Right cardiac atrium (tissue), 5 donors: ENCODE measurements at places on chromosomes 1 and 21. TPM values are rescaled to one million over a fixed set of nuclear protein-coding genes. Genes with fewer than 3 reads are reported as not detected.

CHIT1 gene
- total RNA-seq = not detected

- no peak for DNase-seq
Measured at GRCh38 chr1:57411262-57411661, 12.6 kb downstream of the DAB1 start.

KPRP gene
- total RNA-seq = not detected

DNA sequence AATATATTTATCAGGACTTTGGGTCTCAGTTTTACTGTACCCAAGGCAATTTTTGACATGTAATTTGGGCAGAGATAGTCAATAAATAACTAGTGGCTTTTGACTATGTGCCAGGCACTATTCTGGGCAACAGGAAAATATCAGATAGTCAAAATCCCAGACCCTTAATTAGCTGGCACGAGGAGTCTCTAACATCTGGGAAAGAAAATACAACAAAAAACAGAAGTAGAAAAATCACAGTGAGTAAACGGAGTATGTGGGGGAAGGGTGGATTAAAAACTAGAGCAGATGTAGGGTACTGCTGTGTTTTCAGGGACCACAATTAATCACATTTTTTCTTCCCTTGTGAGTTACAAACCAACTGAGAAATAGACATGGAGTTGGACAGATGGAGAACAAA, 217.8 kb downstream of the NCAM2 start:
- DNase-seq = no peak

GRCh38 chr1:12460121-12460520, 157.9 kb downstream of the DHRS3 start:
- peak; percentile 79 for DNase-seq

GRCh38 chr1:178487070-178487615, 9.6 kb downstream of the CLEC20A start:
- no peak for DNase-seq

DNA sequence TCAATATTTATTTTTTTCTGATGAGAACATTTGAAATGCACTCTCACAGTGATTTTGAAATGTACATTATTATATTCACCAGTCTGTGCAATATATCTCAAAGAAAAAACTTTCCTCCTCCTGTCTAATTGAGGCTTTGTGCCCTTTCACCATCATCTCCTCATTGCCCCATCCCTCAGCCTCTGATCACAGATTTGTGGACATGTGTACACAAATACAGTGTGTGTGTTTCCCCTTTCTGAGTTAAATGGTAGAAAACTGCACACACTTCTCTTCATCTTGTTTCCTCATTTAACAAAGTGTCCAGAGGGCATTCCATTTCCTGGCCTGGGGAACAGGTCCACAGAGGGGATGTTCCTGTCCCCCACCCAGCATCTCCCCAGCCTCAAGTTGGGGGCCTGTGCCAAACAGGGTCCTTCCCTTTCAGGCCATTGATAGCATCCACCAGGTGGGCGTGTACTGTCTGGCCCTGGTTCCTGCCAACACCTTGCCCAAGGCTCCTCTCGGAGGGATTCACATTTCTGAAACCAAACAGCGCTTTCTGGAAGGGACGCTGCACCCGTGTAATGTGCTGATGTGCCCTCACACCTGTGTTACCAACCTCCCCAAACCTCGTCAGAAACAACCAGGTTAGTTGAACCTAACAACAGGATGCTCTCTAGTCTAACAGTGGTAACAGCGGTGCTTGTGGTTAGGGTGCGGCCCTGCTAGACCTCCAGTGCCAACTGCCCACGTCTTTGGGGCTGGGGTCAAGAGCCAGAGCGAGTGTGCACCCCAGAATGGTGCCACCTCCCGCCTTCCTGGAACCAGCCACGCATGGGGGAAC, 54.6 kb downstream of the S100B start:
- DNase-seq = no peak

- no peak for DNase-seq
Measured at GRCh38 chr1:230276401-230276800, 149.7 kb downstream of the PGBD5 start.

CCDC185 gene
- not detected for total RNA-seq

DNA sequence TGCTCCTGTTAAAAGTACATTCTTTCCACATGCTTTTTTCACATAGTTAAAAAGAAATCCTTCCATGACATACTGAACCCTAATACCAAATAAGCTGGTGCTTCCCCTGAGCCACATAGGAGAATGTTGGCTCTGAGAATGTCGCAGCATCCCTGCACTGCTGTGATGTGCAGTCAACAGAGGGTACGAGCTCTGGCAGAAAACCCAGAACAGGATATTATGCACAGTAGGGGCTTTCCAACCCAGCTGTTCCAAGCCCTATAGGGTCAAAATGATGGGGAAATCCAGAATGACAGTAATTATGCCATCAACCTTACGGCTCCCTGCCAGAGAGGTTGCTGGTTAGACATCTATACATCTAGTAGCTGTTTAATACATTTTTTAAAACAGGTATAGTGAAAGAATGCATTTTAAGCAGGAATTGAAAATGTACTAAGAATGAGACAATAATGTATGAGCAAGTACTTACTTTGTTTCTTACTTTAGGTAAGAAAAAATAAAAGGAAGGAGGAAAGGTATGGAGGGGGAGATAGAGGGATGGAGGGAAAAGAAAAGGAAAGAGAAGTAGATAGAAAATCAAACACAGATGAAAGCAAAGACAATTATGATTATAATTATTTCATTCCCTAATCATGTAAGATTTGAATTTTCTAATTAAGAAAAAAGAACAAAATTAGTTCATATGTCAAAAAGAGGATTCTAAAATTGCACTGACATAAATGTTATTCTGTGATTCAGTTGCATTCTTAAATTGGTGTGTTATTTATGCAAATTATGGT, 126.0 kb downstream of the NR5A2 start:
- no peak for DNase-seq

- DNase-seq = no peak
Measured at GRCh38 chr1:119102051-119102450, 38.4 kb downstream of the WARS2 start.

CDCP2 gene
- not detected for total RNA-seq

GRCh38 chr1:162663589-162664106, 31.4 kb downstream of the DDR2 start:
- DNase-seq = no peak

DNA sequence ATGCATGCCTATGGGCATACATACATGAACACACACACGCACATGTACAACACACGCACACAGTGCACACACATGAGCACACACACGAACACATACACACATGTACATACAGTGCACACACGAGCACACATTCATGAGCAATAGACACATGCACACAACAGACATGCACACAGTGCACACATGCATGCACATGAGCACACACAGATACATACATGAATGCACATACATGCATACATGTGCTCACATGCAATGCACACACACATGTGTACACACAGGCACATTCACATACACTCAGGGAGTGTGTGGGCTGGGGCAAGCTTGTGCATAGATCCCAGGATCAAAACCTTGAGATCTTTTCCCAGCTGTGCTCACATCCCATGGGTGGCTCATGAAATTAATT, 18.9 kb downstream of the CRYAA start:
- DNase-seq = peak; percentile 7

GRCh38 chr1:187891993-187892682, 1063.4 kb downstream of the PLA2G4A start:
- no peak for DNase-seq

OR2T11 gene
- total RNA-seq = not detected

JTB gene
- total RNA-seq = 108 TPM

GRCh38 chr1:234214129-234214910, 158.9 kb upstream of the COA6 start:
- DNase-seq = peak; percentile 61

ZNF670 gene
- total RNA-seq = 1.7 TPM

TNFRSF14 gene
- total RNA-seq = 22.9 TPM

DNA sequence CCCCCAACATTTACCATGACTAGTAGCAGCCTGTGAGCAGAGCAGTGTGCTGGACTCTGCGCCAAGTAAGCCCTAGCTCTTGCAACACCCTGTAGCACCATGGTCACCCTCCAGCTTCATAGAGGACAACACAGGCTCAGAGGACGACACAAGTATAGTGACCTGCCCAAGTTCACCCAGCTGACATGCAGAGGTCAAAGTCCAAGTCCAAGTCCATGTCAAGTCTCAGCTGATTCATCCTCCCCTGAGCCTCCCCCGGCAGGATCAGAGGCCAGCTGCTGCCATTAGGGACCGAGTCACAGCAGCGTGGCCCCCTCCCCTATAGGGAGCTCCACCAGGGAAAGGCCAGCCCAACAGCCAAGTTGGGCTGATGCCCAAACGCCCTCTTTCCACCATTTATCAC, 15.9 kb downstream of the SDC3 start:
- peak; percentile 59 for DNase-seq

VWA5B1 gene
- 0.18 TPM for total RNA-seq

- peak; percentile 62 for DNase-seq
Measured at GRCh38 chr21:35239811-35240219, 190.7 kb upstream of the RUNX1 start.

- DNase-seq = no peak
Measured at GRCh38 chr1:19620786-19621185, 23.3 kb upstream of the NBL1 start.

DARS2 gene
- 11.7 TPM for total RNA-seq

- no peak for DNase-seq
Measured at GRCh38 chr1:59155351-59155750, 141.5 kb upstream of the FGGY start.

GRCh38 chr1:235502601-235503402, 1.4 kb downstream of the B3GALNT2 start:
- DNase-seq = no peak

DNA sequence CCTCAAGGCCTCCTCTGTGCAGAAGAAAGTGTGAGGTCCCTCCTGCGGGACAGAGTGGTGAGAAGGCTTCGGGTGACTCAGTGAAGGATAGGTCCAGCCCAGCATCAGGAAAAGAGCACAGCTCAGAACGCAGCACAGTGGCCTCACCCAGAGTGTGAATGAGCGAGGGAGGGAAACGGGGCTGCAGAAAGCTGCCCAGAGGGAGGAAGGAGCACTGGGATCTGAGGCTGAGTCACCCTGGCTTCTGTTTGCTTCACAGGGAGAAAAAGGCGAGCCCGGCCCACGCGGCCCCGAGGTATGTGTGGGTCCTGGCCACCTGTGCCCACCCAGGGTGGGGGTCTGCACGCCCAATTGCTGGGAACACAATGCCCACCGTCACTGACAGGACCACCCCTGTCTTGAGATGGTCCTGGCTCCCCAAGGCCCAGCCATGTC, 24.3 kb downstream of the COL6A2 start:
- peak; percentile 13 for DNase-seq

DNA sequence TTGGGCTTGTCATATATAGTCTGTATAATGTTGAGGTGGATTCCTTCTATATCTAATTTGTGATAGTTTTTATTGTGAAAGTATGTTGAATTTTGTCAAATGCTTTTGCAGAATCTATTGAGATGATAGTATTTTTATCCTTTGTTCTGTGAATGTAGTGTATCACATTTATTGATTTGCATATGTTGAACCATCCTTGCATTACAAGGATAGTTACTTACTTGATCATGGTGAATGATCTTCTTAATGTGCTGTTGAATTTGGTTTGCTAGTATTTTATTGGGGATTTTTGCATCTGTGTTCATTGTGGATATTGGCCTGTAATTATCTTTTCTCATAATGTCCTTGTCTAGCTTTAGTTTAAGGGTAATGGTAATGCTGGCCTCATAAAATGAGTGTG, 8.3 kb downstream of the FGGY start:
- DNase-seq = no peak

TSSK3 gene
- total RNA-seq = 1.1 TPM

DNA sequence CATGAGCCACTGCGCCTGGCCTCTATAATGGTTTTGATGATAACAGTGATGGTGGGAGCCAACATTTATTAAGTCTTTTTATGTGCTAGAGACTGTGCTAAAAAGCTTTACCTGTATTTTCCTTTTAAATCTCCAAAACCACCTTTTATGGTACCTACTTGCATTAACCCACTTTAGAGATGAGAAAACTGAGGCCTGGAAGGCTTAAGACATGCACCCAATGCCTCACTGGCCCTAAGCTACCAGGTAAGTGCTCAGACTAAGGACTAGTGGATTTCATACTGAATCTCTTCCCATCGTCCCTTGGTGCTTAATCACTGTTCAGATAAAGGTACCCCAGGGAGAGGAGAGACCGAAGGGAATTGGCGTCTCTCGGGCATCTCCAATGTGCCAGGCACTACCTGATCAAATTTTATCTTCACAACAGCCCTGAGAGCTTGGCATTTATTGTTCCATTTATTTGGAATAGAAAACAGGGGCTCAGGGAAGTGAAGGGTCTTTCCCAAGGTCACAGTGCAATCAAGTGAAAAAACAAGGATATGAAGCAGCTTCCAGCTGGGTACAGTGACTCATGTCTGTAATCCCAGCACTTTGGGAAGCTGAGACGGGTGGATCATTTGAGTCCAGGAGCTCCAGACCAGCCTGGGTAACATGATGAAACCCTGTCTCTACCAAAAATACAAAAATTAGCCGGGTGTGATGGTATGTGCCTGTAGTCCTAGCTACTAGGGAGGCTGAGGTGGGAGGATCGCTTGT, 84.2 kb downstream of the LACTBL1 start:
- DNase-seq = no peak

FAM72C gene
- total RNA-seq = not detected

- peak; percentile 28 for DNase-seq
Measured at GRCh38 chr1:64033667-64034220, 169.7 kb upstream of the UBE2U start.

DNA sequence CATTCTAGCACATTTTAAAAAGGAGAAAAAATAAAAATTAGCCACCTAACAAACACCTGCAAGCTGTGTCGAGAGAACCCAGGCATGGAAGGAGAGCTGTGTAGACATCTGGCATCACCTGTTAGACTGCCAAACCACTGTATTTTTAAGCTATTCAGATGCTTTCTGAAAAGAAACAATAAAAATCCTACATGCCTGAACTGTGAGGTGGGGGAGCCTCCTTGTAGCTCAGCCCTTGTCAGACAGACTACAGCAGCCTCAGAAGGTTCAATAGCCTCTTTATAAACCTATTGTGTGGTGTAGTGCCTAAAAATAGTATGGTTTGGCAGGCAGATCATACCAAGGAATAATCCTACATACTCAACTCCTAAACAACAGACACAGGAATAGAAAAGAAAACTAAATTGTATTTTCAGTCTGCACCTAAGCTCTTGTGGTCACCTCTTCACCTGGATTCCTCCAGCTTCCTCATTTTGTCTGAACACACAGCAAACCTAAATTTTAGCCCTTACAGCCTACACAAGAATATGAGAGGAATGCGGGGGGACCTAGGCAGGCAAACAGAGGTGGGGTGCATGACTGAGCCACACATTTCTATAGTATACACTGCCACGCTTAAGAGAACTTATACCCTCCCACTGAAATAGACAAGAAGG, 67.0 kb downstream of the SIPA1L2 start:
- DNase-seq = no peak

IFNLR1 gene
- 5.7 TPM for total RNA-seq

DNA sequence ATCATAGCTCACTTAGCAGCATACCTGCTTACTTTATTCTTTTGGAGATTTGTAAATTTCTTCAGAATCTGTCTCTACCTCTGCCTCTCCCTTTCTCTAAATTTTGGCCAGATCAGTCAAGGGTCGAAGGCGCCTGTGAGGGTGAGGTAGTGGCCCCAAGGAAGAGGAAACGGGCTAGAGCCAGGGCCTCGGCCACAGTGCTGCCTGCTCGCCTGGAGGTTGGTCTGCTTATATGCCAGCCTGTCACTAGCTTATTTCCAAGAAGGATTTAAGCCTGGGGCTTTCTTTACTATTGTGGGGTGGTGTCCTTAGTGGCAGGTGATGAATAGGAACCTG, 19.6 kb downstream of the PEX14 start:
- no peak for DNase-seq

- DNase-seq = no peak
Measured at GRCh38 chr1:31007462-31007991, 58.0 kb downstream of the PUM1 start.

BACE2 gene
- total RNA-seq = 26.3 TPM
